ENCODE measurements at places on chromosomes 11 and 22.

DNA sequence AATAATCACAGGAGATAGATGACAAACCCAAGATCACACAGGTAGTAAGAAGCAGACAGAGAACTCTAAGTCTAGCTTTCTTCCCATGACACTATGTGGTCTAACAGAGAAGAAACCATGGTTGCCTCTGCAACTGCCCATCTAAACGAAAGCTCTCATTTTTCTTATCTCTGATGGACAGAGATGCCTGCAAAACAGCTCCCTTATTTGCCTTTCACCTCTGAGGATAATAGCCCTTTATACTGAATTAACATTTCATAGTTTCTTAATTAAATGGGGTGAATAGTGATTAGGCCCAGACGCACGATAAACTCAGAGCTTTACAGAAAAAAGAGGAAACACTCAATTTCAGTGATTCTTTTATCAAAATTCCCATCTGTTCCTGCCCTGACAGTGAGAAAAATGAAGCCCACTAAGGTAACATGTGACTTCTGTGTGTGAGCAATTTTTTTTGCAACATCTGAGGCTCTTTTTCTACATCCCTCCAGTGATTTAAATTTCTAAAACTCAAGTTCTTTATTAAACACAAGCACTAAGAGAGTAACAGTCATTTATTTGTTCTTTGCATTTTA is 24.6 kb downstream of the OR2AG2 start:
- DNase-seq, result no peak

GRCh38 chr22:29750559-29751538 is 16.0 kb downstream of the ZMAT5 start:
- no peak for DNase-seq

GRCh38 chr11:126658306-126659056 is 303.0 kb downstream of the ST3GAL4 start:
- DNase-seq, result no peak

DNA sequence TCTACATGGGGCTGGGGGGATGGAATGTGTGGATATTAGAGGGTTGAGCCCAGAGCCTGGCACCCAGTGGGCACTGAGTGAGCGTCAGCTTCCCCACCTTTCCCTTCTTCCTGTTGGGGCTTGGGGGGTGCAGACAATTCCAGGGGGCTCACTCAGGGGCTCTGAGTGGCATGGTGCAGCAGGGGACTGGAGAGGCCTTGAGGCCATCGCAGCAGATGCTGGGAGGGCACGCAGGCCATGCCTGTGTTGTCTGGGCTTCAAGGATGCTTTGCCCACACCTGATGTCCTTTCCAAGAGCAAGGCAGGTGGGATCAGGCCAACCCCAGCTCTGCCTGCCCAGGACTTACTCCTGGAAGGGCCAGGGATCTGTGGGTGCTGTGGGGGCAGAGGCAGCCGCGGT is 11.2 kb upstream of the TTLL12 start:
- no peak for DNase-seq
